T-helper 1 cell (primary cell): ENCODE measurements at places on chromosomes 16 and 17.

DNA sequence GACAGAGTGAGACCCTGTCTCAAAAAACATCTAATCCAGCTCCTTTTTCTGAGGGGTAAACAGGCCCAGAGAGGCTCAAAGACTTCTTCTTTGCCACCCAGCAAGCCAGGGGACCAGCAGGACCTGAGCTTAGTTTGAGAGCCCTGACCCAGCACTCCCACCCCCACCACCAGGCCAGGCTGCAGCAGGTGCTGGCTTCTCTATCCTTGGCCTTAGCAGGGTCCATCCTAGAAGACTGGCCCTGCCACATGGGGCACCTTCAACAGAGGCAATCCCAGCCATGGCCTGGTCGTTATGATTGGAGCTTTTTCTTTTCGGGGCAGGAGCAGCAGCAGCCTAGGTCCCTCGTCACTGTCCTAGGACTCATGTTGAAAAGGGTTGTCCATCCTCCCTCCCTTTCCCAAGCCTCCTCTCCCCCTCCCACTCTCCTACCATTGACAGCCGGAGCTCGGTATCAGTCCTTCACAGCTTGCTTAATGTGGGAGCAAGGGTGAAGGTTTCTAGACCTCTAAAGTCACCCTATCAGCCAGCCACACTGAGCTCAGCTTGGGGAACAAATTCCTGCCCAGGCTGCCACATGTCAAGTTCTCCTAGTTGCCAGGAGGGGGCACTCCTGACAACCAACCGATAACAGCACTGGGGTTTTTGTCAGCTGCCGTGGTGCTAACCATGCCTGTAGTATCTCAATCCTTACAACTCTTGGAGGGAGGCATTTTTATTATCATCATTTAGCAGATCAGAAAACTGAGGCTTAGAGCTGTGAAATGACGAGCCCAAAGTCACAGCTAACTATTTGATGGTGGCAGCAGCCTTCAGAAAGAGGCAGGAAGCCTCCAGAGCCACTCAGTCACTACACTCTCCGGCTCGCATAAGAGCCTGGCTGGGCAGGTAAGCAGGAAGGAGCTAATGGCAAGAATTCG is 11.2 kb downstream of the MRPL27 start:
- DNase-seq: peak; percentile 39

GRCh38 chr17:57317079-57317478 is 60.8 kb downstream of the MSI2 start:
- no peak for DNase-seq

- DNase-seq: no peak
These were observed 7.0 kb upstream of the CALB2 start for GRCh38 chr16:71351558-71351901.

- no peak for DNase-seq
These were observed 19.6 kb downstream of the PIK3R6 start for GRCh38 chr17:8847891-8848290.

GRCh38 chr17:34987232-34987631 is 6.9 kb downstream of the LIG3 start:
- no peak for DNase-seq

DNA sequence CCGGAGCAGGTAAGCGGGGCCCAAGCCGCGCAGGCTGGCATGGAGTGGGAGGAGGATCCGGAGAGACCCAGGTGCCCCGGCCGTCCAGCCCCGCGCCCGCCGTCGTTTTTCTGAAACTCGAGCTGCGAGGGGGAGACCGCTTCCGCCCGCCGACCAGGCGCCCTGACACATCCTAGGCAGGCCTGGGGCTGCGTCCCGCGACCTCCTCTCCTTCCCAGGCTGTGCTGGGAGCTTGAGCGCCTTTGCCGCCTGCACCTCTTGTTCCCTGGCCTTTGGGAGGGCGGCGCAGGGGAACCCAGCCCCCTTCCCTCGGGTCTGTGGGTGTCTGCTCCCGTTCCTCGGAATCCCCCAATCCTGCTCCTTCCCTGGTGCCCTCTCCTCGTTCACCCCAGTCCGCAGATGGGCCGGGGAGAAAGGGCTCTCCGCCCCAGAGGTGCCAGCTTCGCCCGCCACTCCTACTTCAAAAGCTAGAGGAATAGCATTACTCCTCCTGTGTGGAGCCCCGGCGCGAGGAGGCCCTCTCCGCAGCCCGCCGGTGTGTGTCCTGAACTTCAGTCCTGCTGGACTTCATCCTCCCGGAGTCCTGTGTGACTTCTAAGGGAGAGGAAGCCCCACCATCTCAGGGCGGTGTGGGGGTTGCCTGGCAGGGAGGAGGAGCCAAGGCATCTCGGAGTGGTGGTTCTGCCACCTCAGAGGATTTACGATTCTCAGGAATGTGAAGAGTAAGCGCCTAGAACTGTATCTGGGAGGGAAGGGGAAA is 1.0 kb downstream of the NHERF1 start:
- DNase-seq: no peak

DNA sequence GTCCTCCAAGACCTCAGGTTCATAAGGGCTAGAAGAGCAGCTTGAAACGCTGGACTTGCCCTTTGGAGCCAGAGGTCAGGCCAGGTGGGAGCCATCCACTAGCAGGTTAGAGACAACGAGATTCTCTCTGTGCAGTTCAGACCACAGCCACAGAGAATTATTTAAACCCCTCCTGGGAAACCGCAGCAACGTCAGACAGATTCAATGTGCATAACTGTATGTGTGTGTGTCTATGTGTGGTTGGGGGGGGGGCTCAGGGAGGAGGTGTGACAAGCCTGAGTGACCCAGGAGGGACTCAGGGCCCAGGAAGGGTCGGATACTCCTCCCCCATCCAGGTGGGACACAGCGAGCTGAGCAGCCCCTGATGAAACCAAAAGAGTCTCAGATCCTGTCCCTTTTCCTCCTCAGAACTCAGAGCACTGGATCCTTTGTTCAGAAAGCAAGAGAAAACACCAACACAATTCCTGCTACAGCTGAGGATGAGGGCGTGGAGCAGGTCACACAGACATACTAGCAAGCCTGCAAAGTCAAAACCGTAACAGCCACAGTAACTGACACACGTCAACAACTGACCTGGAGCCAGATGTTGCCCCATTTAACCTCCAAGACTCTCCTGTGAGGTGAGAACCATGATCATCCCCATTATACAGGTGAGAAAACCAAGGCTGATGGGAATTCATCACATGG is 66.8 kb downstream of the XYLT1 start:
- DNase-seq: no peak

DNA sequence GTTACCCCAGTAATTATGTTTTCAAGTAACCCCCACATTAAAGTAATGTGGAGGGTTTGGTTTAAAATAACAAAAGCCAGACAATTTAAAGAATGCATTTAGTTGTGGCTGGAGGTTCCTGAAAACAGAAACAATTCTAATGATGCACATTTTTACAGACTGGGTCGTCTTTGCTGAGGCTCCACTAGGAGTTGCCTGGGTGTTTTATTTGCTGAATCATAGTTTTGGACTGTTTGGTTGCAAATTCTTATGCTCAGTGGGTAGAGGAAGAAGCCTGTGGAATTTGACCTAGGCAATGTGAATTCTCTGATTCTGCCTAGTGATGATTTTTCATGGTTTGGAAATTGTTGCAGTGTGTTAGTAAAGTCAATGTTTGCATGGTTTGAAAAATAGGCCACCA is 16.3 kb downstream of the SHISA9 start:
- DNase-seq: no peak

GRCh38 chr16:86550281-86550680 is 4.8 kb downstream of the MTHFSD start:
- DNase-seq: no peak

DNA sequence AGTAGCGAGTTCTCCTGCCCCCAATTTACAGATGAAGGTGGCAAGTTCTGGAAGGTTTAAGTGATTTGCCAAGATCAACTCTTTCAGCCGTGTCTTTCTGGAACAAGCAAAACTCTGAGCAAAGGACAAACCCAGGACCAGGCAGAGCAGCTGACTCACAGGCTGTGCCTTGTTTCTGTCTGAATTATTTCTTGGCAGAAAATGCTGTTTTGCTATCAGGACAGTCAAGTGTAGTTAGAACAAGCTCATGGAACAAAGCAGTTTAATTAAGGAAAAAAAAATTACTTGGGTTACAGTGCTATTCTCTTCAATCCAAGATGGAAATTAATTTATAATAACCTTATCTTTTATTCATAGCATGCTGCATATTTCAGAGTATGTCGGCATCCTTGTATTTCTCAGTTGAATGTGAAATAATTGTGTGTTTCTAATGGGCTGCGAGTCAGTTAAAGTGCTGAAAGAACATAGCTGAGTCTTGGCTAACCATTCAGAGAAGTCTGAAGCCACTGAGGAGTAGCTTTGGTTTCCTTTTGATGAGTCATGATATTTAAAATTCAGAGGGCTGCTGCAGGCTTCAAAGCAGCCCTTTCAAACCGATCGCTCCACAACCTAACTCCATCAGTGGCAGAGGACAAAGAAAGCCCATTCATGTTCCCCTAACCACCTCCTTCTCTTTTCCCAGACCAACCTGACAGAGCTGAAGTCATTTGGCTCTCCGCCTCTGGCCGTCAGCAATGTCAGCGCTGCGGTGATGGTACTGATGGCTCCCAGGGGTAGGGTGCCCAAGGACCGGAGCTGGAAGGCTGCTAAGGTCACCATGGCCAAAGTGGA is 143.7 kb downstream of the ZNF18 start:
- DNase-seq: no peak

DNA sequence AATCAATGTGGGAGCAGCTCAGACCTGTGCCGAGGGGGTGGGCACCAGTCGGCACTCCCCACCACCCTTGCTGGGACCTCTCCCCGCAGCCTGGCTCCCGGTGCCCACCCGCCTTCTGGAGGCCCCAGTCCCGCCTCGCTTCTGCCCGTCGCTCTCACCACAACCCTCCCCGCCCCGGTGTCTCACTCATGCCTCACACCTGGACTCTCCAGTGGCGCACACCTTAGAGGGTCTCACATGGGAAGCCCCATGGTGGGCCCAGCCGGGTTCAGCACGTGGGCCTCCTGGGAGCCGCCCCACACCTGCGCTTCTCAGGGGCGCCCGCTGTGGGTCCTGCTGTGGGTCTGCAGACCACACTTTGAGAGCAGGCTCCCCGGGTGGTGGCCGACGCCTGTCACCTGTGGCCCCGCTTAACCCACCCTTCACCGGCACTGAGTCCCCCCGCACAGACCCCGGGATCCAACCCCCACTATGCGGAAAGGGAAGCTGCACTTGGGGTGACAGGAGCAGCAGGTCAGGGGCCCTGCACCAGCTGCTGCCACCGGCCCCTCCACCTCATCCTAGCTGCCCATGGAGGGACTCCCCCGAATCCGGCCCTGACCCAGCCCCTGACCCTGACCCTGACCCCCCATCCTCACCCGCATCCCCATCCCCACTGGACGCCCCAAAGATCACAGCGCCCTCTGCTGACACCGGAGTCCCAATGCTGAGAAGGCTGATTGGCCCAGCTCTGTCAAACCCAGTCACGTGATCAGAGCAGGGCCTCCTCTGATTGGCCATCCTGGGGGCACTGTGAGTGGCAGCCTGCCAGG is 27.4 kb upstream of the SLC38A10 start:
- DNase-seq: peak; percentile 24
